Common myeloid progenitor, CD34-positive (primary cell): ENCODE measurements at places on chromosomes 2 and 18.

- H3K36me3 ChIP-seq, result no peaks in the 10 kb centered on the region
- H3K4me3 ChIP-seq, result no peak overlapping the region
These were observed 50.1 kb upstream of the CRACDL start for GRCh38 chr2:98985905-98986666.

DNA sequence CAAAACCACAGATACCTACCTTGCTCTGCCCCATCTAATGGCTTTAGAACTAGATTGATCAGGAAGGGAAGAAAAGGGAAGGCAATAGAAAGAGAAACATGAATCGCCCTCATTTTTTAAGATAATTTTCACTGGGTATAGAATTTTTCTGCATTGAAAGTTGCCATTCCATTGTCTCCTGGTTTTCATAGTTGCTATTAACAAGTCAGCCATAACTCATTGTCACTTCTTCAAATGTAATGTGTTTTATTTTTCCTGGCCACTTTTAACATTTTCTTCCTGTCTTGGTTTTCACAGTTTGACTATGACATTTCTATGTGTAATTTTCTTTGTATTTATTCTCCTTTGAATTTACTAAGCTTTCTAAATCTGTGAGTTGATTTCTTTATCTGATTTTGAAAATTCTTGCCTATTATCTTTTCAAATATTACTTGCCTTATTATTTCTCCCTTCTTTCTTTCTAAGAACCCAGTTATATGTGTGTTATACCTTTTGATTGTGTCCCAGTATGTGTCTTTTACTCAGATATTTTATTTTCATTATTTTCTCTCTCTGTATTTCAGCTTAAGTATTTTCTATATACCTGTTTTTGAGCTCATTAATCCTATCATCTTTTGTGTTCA is 85.5 kb upstream of the GLI2 start:
- no peaks in the 10 kb centered on the region for H3K27me3 ChIP-seq
- DNase-seq, result no peak
- no peaks in the 10 kb centered on the region for H3K36me3 ChIP-seq
- no peak overlapping the region for H3K4me3 ChIP-seq
- H3K27ac ChIP-seq, result no peak overlapping the region

DNA sequence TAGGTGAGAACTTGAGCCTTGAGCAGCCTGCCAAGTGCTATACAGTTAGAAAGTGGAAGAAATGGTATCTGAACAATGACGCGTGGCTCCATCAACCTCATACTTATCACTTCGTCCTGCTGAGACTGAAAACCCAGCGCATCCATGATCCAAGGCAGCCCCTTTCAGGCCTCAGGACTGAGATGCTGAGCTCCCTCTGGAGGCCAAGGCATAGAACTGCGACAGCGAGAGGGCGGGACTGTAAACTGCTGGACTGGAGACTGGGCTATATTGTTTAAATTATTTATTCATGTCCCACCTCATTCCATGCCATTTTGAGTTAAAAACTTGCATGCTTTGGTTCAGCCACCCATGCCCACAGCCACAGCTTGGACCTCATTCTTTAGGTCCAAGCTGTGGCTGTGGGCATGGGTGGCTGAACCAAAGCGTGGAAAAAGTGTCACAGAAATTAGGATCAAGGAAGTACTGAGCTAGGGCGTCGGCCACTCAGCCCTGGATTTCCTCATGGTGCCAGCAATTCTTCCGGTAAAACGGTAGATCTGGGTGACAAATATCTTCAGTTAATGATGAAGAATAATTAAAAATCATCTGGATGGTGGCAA is 195.5 kb downstream of the L3MBTL4 start:
- peak; percentile 13 for DNase-seq
- no peaks in the 10 kb centered on the region for H3K4me1 ChIP-seq
- H3K36me3 ChIP-seq, result peaks cover 8% of the 10 kb centered on the region
- H3K27me3 ChIP-seq, result no peaks in the 10 kb centered on the region
- no peak overlapping the region for H3K27ac ChIP-seq
- H3K4me3 ChIP-seq, result no peak overlapping the region

DNA sequence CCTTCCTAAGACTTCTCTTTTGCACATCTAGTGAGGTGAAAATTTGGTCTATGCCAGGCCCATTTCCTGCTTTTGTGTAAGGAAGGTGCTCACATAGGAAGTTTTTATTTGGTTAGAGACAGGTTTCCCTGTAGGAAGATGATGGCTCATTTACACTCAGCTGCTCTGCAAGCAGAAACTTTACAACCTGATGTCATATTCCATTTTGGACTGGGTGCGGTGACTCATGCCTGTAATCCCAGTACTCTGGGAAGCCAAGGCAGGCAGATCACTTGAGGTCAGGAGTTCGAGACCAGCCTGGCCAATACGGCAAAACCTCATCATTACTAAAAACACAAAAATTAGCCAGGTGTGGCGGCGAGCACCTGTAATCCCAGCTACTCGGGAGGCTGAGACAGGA is 35.8 kb downstream of the CASP10 start:
- H3K27ac ChIP-seq, result no peak overlapping the region
- no peaks in the 10 kb centered on the region for H3K27me3 ChIP-seq
- H3K4me3 ChIP-seq, result no peak overlapping the region

DNA sequence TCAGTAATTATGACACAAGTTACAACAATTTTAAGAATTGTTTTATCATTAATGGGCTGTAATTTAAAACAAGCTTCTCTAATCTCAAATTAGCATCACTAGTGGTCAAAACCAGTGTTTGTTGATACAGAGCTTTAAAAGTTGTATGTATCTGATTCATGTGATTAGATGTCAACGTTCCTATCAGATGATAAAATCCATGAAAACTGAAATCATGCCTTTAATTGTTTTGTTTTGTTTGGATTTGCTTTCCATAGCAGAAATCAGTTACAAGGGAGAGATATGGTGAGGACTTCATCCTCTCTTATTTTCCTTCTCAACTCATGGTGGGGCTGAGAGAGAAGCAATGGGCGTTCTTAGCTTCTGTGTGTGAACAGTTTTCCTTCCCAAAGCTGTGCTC is 469.6 kb downstream of the PID1 start:
- no peaks in the 10 kb centered on the region for H3K36me3 ChIP-seq
- H3K4me3 ChIP-seq, result no peak overlapping the region
- DNase-seq, result no peak
- H3K27ac ChIP-seq, result no peak overlapping the region
- H3K27me3 ChIP-seq, result no peaks in the 10 kb centered on the region
